GOT3 (cell line): ENCODE measurements at places on chromosomes 13 and 19.
A peak's percentile ranks its signal among the peaks of the same experiment; 100 is the strongest.

DNA sequence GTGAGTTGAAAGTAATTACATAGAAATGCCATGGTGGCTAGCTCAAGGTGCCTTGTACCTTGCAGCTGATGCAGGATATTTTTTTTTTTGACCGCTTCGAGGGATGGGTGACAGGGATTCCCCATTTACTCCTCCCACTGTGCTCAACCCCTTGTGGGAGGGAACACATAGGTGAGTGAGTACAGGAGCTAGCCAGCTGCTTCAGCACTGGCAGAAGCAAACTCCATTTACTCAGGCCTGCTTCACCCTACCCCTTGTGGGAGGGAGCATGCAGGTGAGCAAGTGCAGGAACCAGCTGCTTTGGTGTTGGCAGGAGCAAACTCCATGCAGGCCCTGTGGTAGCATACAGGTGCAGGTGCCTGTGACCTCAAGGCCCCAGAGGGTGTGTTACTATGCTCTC is 330.1 kb downstream of the TDRD3 start:
- no peak for DNase-seq

- DNase-seq: no peak
Measured at GRCh38 chr13:109148243-109148642, 518.8 kb downstream of the MYO16 start.

DNA sequence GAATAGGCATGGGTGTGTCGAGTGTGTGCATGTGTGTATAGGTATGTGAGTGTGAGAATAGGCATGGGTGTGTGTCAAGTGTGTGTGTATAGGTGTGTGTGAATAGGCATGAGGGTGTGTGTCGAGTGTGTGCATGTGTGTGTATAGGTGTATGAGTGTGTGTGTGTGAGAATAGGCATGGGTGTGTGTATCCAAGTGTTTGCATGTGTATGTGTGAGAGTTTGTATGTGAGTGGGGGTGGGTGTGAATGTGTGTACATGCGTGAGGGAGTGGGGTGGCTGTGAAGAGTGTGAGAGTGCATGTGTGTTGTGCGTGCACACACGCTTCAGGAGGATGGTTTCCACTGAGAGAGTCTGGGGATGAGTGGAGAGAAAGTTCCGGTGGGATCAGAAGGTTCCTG is 13.5 kb downstream of the EVI5L start:
- DNase-seq: no peak

GRCh38 chr13:100957741-100958140 is 283.1 kb upstream of the TMTC4 start:
- no peak for DNase-seq

DNA sequence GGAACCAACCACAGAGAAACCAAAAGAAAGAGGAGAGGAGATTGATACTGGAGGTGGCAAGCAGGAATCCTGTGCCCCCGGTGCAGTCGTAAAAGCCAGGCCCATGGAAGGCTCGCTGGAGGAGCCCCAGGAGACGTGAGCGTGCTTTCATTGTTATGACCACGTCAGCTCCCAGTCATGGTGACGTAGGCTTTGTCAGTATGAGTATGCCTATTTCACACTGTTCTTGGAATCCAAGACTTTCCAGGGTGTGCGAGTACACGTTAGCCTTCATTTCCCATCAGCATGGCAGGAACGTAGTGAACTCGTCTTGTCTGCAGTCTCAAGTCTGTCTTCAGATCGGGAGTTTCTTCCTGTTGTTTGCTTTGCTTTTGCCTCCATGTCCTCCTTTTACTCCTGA is 15.4 kb upstream of the CHAMP1 start:
- DNase-seq: peak; percentile 5

GRCh38 chr13:111492958-111493357 is 172.5 kb downstream of the TEX29 start:
- no peak for DNase-seq

- DNase-seq: no peak
Measured at GRCh38 chr19:33214596-33214995, 11.1 kb downstream of the SLC7A10 start.

- no peak for DNase-seq
Measured at GRCh38 chr13:73767191-73767741, 366.9 kb downstream of the KLF12 start.

DNA sequence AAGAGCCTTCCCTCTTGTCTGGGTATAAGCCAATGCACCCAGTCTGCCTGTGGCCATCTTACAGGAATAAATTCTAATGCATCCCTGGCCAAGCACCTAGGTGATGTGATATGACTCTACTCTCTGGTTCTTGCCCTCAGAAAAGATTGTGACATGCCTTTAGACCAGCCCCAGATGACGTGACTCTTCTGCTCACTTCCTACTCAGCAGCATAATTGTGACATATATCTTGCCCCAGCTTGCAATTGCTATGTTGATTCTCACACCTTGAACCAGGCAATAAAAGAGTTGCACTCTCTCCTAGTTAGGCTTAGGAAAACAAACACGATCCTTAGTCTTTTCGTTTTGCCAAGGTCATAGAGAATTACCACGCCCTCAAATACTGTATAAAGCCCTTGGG is 13.3 kb upstream of the ZNF726 start:
- no peak for DNase-seq

- DNase-seq: no peak
Measured at GRCh38 chr13:104473936-104474335, 1407.7 kb upstream of the SLC10A2 start.

DNA sequence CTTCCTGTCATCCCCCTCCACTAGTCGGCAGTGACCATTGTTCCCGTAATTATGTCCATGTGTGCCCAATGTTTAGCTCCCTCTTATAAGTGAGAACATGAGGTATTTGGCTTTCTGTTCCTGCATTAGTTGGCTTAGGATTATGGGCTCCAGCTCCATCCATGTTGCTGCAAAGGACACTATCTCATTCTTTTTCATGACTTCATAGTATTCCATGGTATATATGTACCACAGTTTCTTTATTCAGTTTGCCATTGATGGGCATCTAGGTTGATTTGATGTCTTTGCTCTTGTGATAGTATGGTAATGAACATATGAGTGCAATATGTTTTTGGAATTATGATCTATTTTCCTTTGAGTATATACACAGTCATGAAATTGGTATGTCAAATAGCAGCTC is 522.1 kb downstream of the DCT start:
- DNase-seq: no peak

- DNase-seq: no peak
Measured at GRCh38 chr19:3176715-3177501, 1.7 kb upstream of the S1PR4 start.

DNA sequence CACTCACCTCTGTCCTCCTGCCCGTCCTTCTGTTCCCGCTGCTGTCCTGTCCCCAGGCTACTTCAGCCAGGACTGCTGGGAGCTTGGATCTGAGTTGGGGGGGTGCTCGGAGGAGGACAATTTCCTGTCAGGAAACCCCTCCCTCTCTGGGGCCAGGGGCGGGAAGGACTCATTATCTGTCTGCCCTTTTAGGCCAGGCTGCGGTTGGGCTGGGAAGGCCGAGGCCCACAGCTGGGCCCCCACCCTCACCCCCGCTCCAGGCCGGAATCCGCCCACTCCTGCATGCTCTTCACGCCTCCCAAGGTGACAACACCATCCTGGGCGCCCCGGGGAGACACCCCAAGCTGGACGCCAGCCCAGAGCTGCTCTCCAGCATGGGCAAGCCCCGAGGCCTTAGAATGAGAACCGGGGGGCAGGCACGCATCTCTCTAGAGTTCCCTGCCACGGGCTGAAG is at the start of gene EXOC3L2:
EXOC3L2 (minus strand) TSS at position 74 of the 454 bp plus-strand sequence. CDS start 6,362 bp downstream, outside the sequence.
- DNase-seq: no peak

- no peak for DNase-seq
Measured at GRCh38 chr13:81320516-81320915, 979.6 kb upstream of the SPRY2 start.

GRCh38 chr19:611481-611868 is 21.8 kb downstream of the HCN2 start:
- DNase-seq: no peak

DNA sequence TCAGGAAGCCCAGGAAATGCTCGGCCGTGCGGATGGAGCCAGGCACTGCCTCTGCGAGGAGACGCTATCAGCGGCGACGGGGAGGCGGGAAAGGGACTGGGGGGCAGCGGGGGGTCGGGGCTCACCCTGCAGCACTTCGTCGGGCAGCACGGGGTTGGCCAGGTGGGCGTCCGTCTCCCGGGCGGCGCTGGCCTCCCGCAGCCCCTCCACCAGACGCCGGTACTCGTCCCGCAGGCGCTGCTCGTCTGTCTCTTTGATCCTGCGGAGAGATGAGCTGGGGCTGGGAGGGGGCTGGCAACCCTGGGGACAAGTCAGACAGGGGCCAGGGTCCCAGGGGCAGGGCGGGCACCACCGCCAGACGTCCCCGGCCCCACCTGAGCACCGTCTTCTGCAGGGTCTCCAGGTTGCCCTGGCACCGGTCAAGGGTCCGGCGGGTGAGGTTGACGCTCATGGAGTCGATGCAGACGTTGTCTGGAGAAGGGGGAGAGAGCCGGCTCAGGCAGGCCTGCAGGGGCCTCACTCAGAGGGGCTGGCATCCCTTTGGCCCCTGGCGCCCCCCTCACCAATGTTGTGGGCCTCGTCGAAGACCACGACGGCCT is 6.4 kb downstream of the ERCC2 start:
- no peak for DNase-seq

- no peak for DNase-seq
Measured at GRCh38 chr19:11203194-11204075, 6.1 kb upstream of the KANK2 start.

DNA sequence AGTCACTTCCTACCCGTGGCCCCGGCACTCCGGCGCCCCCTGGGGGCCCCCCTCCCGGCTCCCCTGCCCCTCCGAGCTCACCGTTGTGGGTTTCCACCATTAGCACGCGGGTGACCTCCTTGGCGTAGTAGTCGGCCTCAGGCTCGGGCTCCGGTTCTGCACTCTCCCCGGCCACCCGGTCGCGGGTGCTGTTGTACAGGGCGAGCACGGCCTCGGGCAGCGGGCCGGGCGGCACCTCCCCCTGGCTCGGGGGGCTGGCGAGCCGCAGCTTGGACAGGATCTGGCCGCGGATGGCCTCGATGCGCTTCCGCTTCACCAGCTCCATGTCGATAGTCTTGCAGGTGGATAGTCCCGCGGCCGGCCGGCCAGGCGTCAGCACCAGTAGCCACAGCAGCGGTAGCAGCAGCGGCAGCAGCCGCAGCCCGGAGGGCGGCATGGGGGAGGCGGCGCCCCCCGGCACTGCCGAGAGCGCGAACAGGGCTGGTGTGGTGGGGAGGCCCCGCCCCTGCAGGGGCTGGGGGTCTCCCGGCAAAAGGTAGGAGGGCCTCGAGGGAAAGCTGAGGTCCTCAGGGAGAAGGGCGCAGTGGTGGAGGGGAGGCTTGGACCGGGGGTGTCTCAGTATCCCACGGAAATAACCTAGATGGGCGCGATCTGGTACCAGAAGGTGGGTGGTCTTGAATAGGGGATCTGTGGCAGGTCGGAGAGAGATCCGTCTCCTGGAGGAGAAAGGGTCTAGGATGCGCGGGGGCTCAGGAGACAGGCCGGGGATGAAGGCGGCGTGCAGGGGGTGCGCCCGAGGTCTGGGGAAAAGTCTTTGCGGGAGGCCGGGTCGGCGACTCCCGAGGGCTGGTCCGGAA is 885 bp downstream of the TGFB1 start:
- DNase-seq: peak; percentile 14

- DNase-seq: no peak
Measured at GRCh38 chr19:10670182-10670581, 16.0 kb downstream of the ILF3 start.

- DNase-seq: no peak
Measured at GRCh38 chr19:2986951-2987524, 9.7 kb downstream of the TLE6 start.

DNA sequence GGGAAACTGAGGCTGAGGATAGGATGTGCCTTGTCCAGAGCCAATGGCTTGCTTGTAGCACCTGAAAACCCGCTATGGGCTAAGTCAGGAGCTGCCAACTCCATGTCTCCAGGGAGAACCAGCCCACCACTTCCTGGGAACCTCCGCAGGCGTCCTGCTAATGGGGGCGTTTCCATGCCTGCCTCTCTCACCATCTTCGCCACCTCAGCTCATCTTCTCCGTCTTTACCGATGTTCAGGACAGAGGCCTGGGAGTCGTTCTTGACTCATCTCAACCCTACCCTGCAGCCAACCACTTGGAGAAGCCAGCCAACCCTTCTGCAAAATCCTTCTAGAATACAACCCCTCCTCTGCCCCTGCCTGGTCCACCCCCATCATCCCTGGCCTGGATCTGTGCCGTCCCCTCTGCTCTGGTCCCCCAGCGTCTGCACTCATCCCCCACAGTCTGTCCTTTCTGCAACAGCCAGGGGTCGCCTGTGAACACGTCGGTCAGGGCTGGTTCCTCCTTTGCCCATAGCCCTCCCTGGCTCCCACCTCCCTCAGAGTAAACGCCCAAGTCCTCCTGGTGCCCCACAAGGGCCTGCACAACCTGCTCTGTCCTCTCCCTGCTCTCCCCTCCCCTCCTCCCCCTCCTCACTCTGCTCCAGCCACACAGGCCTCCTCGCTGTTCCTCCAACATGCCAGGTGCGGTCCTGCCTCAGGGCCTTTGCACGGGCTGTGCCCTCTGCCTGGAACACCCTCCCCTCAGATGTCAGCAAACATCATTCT is 31.0 kb downstream of the PTPRS start:
- no peak for DNase-seq

- no peak for DNase-seq
Measured at GRCh38 chr13:80476953-80477352, 136.0 kb upstream of the SPRY2 start.

DNA sequence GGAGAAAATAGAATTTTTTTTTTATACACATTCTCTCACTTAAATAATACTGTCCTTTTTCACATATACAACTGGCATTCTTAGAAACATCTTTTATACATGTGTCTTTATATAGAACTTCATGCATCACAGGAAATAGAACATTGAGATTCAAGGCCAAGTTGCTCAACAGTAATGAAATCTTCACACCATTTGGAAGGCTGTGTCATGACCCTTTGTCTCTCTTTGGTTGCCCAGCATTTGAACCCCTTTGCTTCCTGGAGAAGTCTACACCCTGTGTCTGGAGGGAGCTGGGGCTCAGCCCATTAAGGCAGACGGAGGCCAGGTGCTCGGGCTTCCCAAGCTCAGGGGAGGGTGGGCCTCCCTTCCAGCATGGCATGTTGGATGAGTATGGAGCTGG is 41.1 kb downstream of the B3GLCT start:
- DNase-seq: no peak

GRCh38 chr19:47094557-47095475 is 18.8 kb downstream of the ZC3H4 start:
- no peak for DNase-seq

DNA sequence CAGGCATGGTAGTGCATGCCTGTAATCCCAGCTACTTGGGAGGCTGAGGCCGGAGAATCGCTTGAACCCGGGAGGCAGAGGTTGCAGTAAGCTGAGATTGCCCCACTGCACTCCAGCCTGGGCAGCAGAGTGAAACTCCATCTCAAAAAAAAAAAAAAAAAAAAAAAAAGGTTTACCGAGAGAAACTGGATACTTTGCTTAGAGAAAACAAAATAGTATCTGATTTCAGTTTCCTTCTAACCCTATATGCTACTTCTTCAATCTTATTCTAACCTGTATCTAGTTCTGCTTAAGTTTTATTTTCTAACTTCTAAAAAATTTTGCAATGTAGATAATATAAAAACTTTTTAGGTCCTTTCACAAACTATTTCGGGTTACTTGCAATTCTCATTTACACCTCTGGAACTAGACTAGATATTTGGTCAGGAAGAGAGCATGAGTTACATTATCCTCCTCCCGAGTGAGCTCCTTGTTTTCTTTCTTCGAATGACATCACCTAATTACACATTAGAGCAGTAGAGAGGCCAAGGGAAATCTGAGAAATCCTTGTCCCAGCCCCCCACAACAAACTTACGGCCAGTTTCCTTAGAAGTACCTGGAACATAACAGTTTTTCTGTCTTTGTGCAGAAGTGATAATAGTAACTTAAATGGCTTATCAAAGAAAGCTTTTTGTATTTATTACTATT is 128.9 kb downstream of the B3GLCT start:
- no peak for DNase-seq
